ENCODE measurements at places on chromosomes 16 and 17.

GRCh38 chr16:2016407-2016922 is 3.1 kb upstream of the NPW start:
- no peak for DNase-seq

GRCh38 chr16:80743273-80743672 is 61.1 kb downstream of the CDYL2 start:
- DNase-seq = no peak

DNA sequence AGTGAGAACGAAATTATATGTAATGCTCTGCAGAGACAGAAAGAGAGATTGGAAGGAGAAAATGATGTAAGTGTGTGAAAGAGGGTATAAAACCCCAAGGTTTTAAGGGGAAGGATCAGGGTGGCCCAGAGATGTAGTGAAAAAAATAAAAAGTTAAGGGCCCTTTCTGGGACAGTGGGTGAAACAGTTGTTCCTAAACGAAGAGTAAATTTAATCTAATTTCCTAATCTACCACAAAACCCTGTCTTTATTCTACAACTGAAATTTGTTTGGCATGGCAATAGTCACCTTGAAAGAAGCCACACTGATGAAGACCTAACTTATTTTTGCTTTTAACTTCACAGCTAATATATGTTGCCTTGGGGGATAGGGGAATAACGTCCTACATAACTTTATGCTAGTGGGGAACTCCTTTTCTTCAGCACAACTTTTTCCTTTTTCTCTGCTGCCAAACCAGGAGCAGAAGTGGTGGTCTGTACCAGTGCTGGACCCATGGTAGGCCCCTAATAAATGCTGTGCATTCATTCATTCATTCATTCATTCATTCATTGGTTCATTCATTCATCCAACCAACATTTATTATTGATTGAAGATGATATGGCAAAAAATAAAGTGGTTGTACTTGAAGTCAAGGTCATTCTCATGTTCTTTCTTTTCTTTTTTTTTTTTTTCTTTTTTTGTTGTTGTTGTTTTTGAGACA is 25.4 kb downstream of the CALCOCO2 start:
- DNase-seq = no peak

- DNase-seq = no peak
Observed at GRCh38 chr16:58503166-58503862, 3.4 kb downstream of the NDRG4 start.

- no peak for DNase-seq
Observed at GRCh38 chr17:38789185-38789584, 10.2 kb downstream of the PIP4K2B start.

- no peak for DNase-seq
Observed at GRCh38 chr16:1659031-1659430, 19.0 kb upstream of the JPT2 start.

DNA sequence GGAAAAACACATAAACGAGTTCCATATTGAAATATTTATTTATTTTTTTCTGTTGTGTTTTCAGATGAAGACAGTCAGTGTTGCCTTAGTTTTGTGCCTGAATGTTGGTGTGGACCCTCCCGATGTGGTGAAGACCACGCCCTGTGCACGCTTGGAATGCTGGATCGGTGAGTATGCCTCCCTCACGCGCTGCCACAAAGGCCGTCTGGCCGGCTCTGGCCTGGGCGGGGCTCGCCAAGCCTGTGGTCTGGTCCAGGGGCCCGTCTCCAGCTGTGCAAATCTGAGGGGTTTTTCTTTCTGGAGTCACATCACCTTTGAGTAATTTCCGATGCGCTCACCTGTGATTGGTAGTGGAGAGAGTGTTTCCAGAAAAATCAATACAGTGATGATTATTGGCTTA is 81.0 kb downstream of the RPTOR start:
- DNase-seq = peak; percentile 35

GRCh38 chr16:66408163-66409048 is 18.7 kb upstream of the BEAN1 start:
- DNase-seq = no peak

DNA sequence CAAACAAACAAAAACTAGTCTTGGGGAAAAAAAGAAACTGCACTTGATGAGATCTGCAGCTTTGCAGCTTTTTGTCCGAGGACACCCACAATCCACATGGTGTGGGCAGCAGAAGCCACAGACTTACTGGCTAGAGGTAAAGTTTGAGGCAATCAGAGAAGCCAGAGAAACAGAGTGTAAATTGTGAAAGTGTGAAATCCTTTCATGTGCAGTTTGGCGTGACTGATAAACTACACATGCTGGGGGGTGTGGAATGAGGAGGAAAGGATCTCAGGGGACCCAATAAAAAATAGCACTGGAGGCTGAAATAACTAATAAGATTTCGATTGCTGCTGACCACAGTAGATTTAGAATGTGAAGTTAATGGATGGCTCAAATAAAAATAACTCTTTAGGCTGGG is 42.4 kb upstream of the HOXB13 start:
- DNase-seq = no peak

GRCh38 chr17:41917679-41918313 is 955 bp downstream of the ACLY start:
- DNase-seq = peak; percentile 71

Measured in left lobe of liver (tissue), 2 donors.